Lung microvascular endothelial cell (primary cell): ENCODE measurements at places on chromosomes 12 and 14. TPM values are rescaled to one million over a fixed set of nuclear protein-coding genes. Genes with fewer than 3 reads are reported as not detected.

Gene NRXN3
- total RNA-seq: under 0.01 TPM in 1 of 2 replicates, not detected in the other

DNA sequence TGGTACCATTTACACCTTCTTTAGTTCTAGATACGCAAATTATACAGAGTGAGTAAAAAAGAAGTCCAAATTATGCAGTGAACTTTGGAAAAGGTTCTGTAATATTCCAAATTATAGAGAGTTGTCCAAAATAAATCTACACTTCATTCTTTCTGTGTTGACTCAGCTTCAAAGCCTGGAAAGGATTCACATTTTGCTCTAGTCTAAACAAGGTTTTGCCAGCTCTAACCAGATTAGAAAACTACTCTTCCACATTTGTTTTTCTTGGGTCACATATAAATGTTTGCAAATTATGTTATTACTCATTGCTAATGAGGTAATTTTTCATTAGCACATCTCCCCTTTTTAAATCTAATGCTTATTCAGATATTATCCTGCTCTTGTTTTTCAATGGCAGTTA, 1562.4 kb upstream of the SEL1L start:
- DNase-seq: no peak

GRCh38 chr14:68888883-68889282, 90.2 kb downstream of the ACTN1 start:
- DNase-seq: no peak

GRCh38 chr12:74770552-74770951, 232.9 kb downstream of the ATXN7L3B start:
- DNase-seq: no peak

DNA sequence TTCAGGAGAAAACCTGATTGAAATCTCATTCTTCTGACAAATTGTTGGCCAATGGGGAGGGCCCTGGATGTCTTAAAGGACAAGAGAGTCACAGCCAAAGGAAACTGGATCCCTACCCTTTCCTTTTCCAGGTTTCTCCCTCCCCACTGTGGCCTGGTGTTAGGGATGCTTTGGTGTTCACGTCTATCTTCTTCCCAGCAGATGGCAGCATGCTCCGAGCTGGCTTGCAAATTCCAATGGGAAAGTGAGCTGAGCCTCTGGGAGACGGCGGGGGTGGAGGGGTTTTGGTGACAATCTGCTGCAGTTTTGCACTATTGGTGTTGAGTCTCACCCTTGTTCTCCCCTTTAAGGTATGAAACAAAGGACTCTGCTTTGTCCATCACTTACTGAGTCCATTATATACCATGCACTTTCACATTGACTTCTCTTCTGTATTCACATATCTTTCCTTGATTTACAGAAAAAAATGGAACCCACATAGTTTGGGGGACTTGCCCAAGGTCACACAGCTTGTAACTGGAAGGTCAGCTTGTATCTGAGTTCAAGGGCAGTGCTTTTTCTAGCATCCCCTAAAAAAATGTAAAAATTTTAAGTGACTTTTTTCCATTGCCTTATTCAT, 39.3 kb downstream of the CCDC177 start:
- peak; percentile 59 for DNase-seq

GRCh38 chr14:79573486-79573885, 637.8 kb downstream of the DIO2 start:
- no peak for DNase-seq

DNA sequence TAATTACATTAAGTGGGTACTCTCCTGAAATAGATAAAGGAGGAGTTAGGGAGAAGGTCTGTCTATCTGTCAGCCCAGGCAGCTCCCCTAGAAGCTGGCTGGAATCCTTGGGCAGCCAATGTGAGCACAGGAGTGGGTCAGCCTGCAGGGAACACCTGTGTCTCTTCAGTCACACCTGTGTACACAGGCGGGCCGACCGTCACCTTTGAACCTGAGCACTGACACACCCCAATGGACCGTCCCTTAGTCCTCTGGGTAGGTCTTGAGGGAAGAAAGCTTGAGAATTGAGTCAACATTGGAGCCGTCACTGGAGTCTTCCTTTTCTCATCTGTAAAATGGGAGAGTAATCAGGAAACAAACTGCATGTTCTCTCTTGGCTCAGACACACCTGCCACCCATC, 9.8 kb upstream of the GSC start:
- DNase-seq: no peak
